Panc1 (cell line): ENCODE measurements at places on chromosomes 6 and 20. TPM values are rescaled to one million over a fixed set of nuclear protein-coding genes. Genes with fewer than 3 reads are reported as not detected.

DNA sequence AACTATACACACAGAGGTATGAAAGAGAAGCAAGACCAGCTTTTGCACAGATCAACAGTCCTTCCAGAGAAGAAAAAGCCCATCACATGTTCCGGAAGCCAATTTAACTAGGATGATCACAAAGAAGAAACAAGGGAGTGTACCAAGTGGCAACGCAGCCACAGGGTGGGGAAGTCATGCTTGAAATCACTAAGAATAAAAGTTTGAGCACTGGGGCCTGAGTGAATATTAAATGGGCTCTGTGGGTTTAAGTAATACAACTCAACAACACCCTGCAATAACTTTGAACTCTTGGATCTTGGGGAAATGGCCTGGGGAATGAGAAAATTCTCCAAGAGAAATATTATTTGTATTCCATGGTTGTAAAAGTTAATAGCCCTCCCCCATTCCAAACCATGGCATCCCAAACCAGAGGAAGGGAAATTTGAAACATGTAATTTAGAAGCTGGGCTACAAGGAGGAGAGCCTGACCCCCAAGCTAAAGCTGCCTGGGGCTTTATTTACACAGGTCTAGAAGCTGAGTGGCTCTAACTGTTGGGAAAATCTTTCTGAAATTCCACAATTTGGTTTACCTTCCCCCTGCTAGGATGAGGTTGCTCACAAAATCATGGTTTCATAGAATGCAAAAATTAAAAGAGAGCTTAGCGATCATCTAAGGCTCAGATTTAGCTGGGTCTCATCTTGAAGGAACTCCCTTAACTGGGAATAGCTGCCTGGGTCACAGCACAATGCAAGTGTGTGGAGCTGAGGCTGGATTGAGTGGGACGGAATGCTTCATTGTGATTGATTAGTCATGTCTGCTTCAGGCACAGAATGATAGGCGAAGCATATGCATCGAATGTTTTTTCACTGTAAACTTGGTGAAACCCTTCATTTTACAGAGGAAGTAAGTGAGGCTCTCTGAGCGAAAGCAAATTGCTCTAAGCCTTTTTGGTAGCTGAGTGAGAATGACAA lies 143.6 kb downstream of the BMP7 start:
- no peaks in the 10 kb centered on the region for H3K36me3 ChIP-seq
- H3K27ac ChIP-seq, result no peak overlapping the region
- H3K27me3 ChIP-seq, result no peaks in the 10 kb centered on the region
- no peaks in the 10 kb centered on the region for H3K4me1 ChIP-seq
- no peak for DNase-seq
- no peak overlapping the region for H3K4me3 ChIP-seq

- peak overlapping the region; percentile 95 for H3K27ac ChIP-seq
- H3K4me1 ChIP-seq, result peaks cover 41% of the 10 kb centered on the region
- no peak for DNase-seq
- peak overlapping the region; percentile 97 for H3K4me3 ChIP-seq
- peaks cover 14% of the 10 kb centered on the region for H3K36me3 ChIP-seq
Measured at GRCh38 chr6:139369568-139370282, 4.7 kb downstream of the CITED2 start.

The MOG gene
- not detected for total RNA-seq

- no peaks in the 10 kb centered on the region for H3K4me1 ChIP-seq
- H3K36me3 ChIP-seq, result no peaks in the 10 kb centered on the region
- H3K4me3 ChIP-seq, result no peak overlapping the region
- H3K27me3 ChIP-seq, result no peaks in the 10 kb centered on the region
- no peak for DNase-seq
Measured at GRCh38 chr6:20706238-20706938, 172.1 kb downstream of the CDKAL1 start.

The TCP11 gene
- total RNA-seq, result not detected

- no peak overlapping the region for H3K4me3 ChIP-seq
- no peaks in the 10 kb centered on the region for H3K27me3 ChIP-seq
- no peak for DNase-seq
- H3K36me3 ChIP-seq, result no peaks in the 10 kb centered on the region; the same call in 1 of the 2 replicates
- H3K27ac ChIP-seq, result no peak overlapping the region
- H3K4me1 ChIP-seq, result no peaks in the 10 kb centered on the region
Measured at GRCh38 chr6:97427648-97428047, 144.6 kb upstream of the MMS22L start.

The TRAPPC3L gene
- total RNA-seq, result not detected

DNA sequence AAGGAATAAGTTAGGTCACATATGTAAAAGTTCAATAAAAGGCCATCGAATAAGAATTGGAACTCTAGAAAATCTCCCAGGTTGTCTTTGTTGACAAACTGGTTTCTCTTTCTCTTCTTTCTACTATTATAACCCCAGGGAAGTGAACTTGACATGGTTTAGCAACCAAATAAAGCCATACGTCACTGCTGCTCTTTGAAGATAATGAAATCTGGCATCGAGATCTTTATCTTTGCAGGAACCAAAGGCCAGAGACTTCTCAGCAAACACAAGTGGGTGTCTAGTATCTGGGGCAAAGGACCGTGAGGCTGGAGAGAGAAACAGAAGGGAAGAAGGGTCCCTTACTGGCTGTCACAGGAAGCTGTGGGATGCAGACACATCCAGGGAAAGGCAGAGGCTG lies 286.7 kb upstream of the CDYL start:
- no peaks in the 10 kb centered on the region for H3K27me3 ChIP-seq
- H3K36me3 ChIP-seq, result no peaks in the 10 kb centered on the region
- no peak for DNase-seq
- no peaks in the 10 kb centered on the region for H3K4me1 ChIP-seq
- no peak overlapping the region for H3K27ac ChIP-seq
- no peak overlapping the region for H3K4me3 ChIP-seq

The ENPP1 gene
- 6.8 TPM for total RNA-seq

- no peaks in the 10 kb centered on the region for H3K4me1 ChIP-seq
- H3K27me3 ChIP-seq, result no peaks in the 10 kb centered on the region
- H3K27ac ChIP-seq, result no peak overlapping the region
- H3K4me3 ChIP-seq, result no peak overlapping the region
- H3K36me3 ChIP-seq, result no peaks in the 10 kb centered on the region
Measured at GRCh38 chr6:127924440-127924839, 23.6 kb upstream of the THEMIS start.

The NKAPL gene
- not detected for total RNA-seq

- no peak overlapping the region for H3K4me3 ChIP-seq
- no peak for DNase-seq
- no peak overlapping the region for H3K27ac ChIP-seq
- no peaks in the 10 kb centered on the region for H3K27me3 ChIP-seq
- H3K4me1 ChIP-seq, result no peaks in the 10 kb centered on the region
Measured at GRCh38 chr20:58090161-58090560, 138.3 kb downstream of the ANKRD60 start.

DNA sequence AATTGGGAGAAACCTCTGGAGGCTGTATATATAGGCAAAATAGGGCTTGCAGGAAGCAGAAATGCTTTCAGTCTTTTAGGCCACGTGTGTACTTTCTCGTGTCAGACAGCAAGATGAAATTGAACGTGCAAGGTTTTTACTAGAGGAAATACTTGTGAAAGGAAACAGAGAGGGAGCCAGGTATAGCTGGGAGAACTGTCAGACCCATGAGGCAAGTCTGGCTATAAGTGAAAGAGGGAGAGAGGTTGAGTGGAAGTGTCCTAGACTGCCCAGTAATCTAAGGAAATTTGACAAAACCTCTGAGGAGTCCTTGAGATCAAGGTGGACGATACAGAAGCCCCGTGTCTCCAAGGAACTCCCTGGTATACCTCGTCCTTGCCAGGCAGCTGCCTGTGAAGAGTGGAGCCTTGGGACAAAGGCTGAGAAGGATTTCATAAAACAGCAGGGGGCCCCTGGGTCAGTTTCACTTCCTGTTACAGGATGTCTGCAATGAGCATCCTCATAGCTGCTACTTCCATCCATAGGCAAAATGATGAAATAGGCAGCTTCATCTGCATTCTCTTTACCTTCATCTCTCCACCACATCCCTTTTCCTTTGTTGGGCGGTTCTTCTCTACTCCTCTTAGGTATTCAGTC lies 114.4 kb upstream of the MAP3K7 start:
- DNase-seq, result no peak
- H3K36me3 ChIP-seq, result no peaks in the 10 kb centered on the region; the same call in 1 of the 2 replicates
- H3K4me3 ChIP-seq, result no peak overlapping the region
- no peak overlapping the region for H3K27ac ChIP-seq
- no peaks in the 10 kb centered on the region for H3K4me1 ChIP-seq

DNA sequence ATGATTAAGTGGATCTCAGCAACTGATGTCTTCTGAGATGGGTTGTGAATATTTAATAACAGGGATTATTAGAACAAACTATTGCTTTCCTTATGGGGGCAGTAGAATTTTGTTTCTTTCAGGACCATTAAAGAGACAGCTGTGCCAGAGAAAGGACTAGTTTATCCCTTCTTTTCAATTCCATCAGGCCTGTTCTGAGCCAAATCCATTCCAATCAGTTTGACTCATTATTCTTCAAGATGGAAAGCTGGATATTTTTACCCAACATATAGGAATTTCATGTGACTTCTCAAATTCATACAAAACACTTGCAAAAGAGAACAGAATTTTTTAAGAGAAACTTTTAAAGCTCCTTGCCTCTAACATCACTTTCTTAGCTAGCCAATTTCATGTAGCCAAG lies 722.0 kb upstream of the FLRT3 start:
- DNase-seq, result no peak
- H3K4me3 ChIP-seq, result no peak overlapping the region
- H3K27ac ChIP-seq, result no peak overlapping the region
- no peaks in the 10 kb centered on the region for H3K27me3 ChIP-seq
- H3K36me3 ChIP-seq, result no peaks in the 10 kb centered on the region

The BMP5 gene
- total RNA-seq, result 17.7 TPM

GRCh38 chr6:41441598-41442351 lies 104.4 kb upstream of the FOXP4 start:
- no peak overlapping the region for H3K27ac ChIP-seq
- no peak for DNase-seq
- no peaks in the 10 kb centered on the region for H3K36me3 ChIP-seq
- no peak overlapping the region for H3K4me3 ChIP-seq

The KCNG1 gene
- 7.4 TPM for total RNA-seq

The SOBP gene
- 9.0 TPM for total RNA-seq
